Activated naive CD4-positive, alpha-beta T cell (primary cell): ENCODE measurements at places on chromosomes 2 and 18.

GRCh38 chr2:150282357-150282756, 205.1 kb downstream of the RND3 start:
- DNase-seq: no peak

DNA sequence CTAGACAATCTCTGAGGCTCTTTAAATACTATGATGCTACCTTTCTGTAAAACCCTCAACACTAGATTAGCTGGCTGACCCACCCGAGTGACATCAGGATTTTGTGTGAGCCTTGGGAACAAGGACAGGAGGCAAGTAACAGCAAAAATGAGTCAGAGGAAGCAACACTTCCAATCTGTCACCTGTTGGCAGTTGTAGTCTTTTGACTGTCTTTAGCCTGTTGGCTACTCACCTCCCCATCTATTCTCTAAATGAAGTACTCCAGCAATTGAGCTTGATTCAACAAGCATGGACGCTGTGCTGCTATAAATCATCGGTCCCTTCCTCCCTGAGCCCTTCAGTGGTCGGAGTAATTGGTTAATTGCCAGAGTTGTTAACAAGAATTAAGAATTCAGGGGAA, 898.7 kb downstream of the BCL11A start:
- DNase-seq: no peak

- no peak for DNase-seq
These were observed 8.9 kb downstream of the PDCL3 start for GRCh38 chr2:100571668-100572067.

- DNase-seq: no peak
These were observed 331.6 kb downstream of the TXNL1 start for GRCh38 chr18:56306797-56307196.

- no peak for DNase-seq
These were observed 142.8 kb downstream of the CCDC148 start for GRCh38 chr2:158313734-158314133.

DNA sequence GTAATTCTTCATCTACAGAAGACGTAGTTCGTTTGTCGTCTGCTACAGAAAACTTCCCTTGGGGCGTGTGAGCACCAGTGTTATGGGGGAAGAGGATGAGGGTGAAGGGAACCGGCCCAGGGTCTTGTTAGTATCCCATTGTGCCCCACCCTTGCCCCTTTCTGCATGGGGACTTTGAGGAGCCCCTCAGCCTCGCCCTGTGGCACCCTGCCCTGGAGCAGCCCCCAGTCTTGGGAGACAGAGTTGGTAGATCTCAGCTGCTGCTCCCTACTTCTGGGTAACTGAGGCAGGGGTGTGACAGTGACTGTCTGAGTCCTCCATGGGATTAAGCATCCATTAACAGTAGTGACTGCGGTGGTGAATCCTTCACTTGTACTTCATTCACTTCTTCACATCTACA, 50.1 kb downstream of the RNF144A start:
- no peak for DNase-seq

DNA sequence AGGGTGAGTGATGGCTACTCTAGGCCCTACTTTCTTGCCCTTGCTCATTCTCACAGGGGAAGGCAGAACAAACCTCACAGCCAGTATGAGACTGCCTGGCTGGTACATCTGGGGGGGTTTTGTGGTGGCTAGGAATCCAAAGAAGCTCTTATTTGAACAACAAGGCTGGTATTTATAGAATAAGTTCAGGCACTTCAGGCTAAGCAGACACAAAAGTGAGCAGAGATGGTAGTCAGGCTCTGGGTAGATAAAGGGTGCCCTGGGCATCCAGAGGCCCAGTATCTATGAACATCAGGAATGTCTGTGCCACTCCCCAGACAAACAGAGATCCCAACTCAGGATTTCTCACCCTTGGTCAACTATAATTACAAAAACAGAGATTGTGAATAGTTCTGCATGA, 57.2 kb upstream of the RTN4 start:
- no peak for DNase-seq

GRCh38 chr2:79971807-79972206, 332.7 kb downstream of the LRRTM1 start:
- no peak for DNase-seq

GRCh38 chr2:47056868-47057686, 98.0 kb downstream of the STPG4 start:
- DNase-seq: no peak

DNA sequence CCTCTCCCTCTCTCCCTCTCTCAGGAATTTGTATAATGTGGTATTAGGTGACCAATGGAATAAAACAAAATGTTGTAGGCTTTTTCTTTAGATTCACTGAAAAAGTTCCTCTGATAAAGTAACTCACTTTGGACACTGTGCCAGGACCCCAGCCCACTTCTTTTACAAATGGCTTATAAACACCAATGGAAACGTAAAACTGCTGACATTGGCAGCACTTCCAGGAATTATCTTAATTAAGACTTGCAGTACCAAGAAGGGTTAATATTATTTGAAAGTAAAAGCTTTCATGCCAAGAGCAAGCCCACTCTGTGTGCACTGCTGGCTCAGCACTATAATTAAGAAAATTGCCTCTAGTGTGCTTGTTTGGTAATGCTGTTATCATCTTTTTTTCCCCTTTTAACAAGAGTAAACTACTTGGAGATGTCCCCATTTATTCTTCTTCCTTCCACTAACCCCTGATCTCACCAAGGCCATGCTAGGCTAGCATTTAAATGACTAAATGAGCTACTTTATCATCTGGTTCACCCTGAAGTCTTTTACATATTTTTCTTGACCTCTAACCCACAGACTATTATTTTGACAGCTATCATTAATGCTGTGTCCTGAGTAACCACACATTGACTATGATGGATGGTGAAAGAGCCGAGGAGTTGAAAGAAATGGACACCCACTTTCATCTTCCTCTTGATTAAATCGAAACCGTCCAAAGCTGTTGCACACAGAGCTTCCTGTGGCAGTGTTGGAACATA, 232.2 kb upstream of the ETAA1 start:
- no peak for DNase-seq

DNA sequence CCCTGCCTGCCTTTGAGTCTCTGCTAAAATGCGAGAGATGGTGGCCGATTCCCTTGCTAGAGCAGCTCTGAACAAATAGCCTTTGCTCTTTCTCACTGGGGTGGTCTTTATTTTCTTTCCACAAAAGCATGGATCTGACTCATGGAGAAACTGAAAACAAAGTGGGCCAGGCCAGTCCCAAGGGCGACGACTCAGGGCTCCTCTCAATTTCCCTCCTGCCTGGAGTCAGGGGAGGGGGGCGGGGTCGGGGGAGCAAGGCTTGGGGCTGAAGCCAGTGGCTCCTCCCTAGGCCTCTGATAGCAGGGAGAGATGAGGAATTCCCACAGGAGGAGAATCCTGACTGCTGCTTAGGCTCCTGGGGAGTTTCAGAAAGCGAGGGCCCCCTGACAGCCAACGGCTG, 17.1 kb upstream of the IL1R2 start:
- no peak for DNase-seq
